Lung microvascular endothelial cell (primary cell): ENCODE measurements at places on chromosomes 12 and 14. TPM values are rescaled to one million over a fixed set of nuclear protein-coding genes. Genes with fewer than 3 reads are reported as not detected.
A peak's percentile ranks its signal among the peaks of the same experiment; 100 is the strongest.

Gene HOXC13
- total RNA-seq = not detected in 2 replicates

Gene PTPRQ
- not detected in 2 replicates for total RNA-seq

Gene SLC7A7
- total RNA-seq = 5.0 and 6.7 TPM in 2 replicates

Gene RBP5
- total RNA-seq = 0.22 TPM in 1 of 2 replicates, not detected in the other

Gene CCDC177
- total RNA-seq = not detected in 2 replicates

Gene GSG1
- not detected in 2 replicates for total RNA-seq

Gene SHMT2
- 120 and 142 TPM in 2 replicates for total RNA-seq

Gene MBD6
- 2.8 and 6.9 TPM in 2 replicates for total RNA-seq

Gene GUCY2C
- total RNA-seq = not detected in 2 replicates

Gene INHBC
- not detected in 2 replicates for total RNA-seq

Gene FOXM1
- 1.6 and 3.7 TPM in 2 replicates for total RNA-seq

Gene KRT74
- not detected in 2 replicates for total RNA-seq

Gene RPGRIP1
- 0.20 and 0.22 TPM in 2 replicates for total RNA-seq

Gene GPR162
- 0.20 and 0.87 TPM in 2 replicates for total RNA-seq

Gene TMCC3
- total RNA-seq = 3.2 and 8.5 TPM in 2 replicates

Gene CDCA3
- 3.4 and 8.9 TPM in 2 replicates for total RNA-seq

GRCh38 chr14:35287431-35288013 is 4.7 kb upstream of the PSMA6 start:
- DNase-seq = peak; percentile 79

DNA sequence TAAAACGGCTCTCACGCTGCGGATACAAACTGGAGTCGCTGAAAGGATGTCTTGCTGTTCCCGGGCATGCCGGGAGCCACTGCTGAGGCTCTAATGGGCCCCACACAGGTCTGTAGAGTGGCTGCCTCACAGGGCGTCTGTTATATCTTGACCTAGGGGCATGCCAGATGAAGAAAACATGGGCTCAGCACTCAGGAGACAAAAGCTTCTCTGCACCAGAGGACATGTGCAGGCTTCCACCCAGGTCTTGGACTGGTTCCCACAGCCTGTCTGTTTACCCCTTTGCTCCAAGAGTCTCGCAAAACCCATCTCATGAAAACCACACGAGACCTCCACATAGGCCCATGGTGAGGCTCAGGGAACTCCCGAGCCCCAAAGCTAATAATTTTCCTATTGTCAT is 134.2 kb downstream of the RPS29 start:
- DNase-seq = no peak

- peak; percentile 24 for DNase-seq
These were observed 670 bp upstream of the PSMA3 start for GRCh38 chr14:58243790-58244555.

DNA sequence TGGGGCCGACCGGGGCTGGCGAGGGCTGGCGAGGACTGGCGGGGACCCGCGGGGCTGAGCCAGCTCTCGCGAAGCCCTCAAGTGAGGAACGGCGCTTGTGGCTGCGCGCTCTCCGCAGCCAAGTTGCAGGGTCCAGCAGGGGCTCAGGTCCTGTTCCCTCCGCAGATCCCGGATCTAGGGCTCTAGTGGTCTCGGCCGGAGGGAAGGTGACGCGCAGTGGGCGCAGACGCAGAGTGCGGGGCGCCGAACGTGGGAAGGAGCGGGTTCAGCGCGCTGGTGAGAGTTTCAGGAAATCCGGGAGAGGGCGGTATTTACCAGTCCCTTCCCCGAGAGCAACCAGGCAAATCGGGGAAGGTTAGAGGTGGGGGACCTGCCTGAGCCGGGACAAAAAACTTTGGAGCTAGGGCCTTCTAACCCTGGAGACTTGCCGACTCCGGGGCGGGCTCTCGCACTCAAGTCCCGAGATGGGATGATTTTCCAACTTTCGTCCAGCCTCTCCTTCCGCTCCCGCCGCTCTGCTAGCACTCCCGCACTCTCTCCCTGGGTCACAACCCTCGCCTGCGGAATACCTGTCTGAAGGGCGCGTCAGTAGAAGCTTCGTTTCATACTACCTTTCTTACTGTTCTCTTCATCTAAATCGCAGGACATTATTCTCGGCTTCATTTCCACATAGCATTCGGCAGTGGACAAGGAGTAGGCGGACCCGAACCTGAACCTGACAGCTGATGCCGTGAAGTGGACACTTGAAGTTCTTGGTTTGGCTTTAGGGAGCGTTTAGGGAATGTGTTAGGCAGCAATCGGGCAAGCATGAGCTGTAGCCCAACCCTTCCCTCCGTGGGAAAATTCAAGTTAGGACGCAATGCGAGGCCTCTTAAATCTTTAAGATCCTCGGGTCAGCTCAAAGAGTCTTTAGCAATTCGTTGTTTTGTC is 13.6 kb upstream of the PAX9 start:
- peak; percentile 43 for DNase-seq

DNA sequence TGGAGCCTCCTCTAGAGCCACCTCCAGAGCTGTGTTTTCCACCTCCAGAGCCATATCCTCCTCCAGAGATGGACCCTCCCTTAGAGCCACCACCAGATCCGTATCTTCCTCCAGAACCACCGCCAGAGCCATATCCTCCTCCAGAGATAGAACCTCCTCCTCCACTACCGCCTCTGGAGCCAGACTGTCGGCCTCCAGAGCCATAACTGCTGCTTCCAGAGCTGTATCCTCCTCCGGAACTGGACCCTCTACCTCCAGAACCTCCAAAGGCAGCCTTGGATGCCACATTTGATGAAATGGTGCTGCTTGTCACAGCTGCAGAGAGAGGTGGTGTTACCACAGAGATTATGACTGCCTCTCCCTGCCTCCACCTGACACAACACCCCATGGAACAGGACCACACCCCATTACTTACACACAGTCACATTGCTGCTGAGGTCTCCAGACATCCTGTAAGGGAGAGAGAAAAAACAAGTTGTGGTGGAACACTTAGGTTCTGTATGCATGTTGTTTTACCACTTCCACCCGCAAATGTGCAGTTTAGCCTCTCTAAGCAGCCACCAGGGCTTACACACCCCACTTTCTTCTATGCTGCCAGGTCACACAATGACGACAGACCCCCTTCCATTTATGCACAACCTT is 6.8 kb downstream of the KRT2 start:
- DNase-seq = no peak

GRCh38 chr12:34400411-34400881 is 378.1 kb downstream of the ALG10 start:
- no peak for DNase-seq

- DNase-seq = no peak
These were observed 2.2 kb downstream of the ANKRD33 start for GRCh38 chr12:51890133-51890464.

- no peak for DNase-seq
These were observed 60.4 kb downstream of the RASSF8 start for GRCh38 chr12:26018926-26019325.

GRCh38 chr14:52363041-52363704 is 49.1 kb downstream of the PTGER2 start:
- DNase-seq = no peak

DNA sequence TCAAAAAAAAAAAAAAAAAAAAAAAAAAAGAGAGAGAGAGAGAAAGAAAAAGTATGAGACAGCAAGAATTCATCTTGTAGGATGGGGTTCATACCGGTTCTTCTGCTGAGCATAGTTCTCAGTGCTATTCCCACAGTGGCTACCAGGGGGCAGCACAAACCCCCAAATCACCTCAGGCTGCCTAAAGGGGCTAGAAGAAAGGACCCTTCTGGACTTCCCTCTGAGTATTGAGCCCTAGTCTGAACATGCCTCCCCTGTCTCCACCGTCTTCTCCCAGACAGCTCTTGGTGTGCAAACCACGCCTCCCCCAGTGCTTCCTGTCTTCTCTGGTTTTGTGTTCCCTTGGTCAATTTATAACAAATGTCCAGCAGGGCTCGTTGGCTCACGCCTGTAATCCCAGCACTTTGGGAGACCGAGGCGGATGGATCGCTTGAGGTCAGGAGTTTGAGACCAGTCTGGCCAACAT is 31.3 kb upstream of the SMUG1 start:
- DNase-seq = peak; percentile 75

GRCh38 chr12:108583991-108584390 is 13.9 kb downstream of the TMEM119 start:
- DNase-seq = no peak

- DNase-seq = peak; percentile 64
These were observed 18.9 kb downstream of the DEGS2 start for GRCh38 chr14:100140452-100141078.

DNA sequence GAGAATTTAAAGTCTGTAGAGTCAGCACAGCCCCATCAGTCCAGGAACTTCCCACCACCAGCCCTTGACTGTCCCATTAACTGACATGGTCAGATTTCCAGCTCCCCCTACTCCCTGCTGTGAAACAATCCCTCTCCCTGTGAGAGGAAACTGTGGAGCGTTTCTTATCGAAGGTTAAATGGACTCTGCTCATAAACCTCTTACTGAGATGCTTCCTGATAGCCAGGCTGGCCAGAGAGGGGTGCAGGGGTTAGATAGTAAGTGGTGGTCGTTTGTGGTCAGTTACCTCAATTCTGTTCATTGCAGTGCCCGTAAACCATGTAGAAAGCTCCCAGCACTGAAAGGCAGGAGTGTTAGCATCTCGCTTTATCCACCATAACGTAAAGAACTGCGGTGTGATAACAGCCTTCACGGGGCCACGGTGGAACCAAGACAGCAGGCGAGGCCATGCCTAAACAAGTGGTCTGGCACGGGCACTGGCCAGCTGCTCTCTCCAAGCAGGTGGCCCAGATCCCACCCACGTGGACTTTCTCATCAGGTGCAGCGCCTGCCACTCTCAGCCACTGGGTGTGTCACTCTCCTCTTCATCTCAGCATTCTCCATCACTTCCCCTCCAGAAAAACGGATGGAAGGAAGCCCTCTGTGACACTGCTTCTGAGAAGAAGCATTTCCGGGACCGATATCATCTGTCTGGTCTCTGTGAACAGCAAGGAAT is 102.2 kb downstream of the FBXL14 start:
- DNase-seq = no peak

- no peak for DNase-seq
These were observed 23.7 kb upstream of the CHST11 start for GRCh38 chr12:104433061-104433460.

DNA sequence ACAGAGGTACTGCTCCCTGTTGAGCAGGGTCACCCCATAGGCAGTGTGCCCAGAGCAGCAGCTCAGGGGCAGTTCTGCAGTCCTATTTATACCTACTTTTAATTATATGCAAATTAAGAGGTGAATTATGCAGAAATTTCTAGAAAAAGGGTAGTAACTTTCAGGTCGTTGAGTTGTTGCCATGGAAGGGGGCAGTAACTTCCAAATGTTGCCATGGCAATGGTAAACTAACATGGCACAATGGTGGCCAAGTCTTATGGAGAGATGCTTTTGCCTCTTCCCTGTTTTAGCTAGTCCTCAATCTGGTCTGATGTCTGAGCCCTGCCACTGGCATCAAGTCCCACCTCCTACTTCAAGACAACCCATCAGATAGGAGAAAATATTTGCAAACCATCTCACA is 30.4 kb upstream of the P2RX7 start:
- no peak for DNase-seq

- DNase-seq = no peak
These were observed 303.9 kb upstream of the LRFN5 start for GRCh38 chr14:41302776-41303175.

GRCh38 chr14:68346556-68347343 is 446.1 kb downstream of the ZFP36L1 start:
- no peak for DNase-seq

GRCh38 chr12:51941604-51942003 is 9.9 kb upstream of the ACVR1B start:
- DNase-seq = no peak
